BJ (cell line): ENCODE measurements at places on chromosomes 7 and 10. TPM values are rescaled to one million over a fixed set of nuclear protein-coding genes. Genes with fewer than 3 reads are reported as not detected.
A peak's percentile ranks its signal among the peaks of the same experiment; 100 is the strongest.

DNA sequence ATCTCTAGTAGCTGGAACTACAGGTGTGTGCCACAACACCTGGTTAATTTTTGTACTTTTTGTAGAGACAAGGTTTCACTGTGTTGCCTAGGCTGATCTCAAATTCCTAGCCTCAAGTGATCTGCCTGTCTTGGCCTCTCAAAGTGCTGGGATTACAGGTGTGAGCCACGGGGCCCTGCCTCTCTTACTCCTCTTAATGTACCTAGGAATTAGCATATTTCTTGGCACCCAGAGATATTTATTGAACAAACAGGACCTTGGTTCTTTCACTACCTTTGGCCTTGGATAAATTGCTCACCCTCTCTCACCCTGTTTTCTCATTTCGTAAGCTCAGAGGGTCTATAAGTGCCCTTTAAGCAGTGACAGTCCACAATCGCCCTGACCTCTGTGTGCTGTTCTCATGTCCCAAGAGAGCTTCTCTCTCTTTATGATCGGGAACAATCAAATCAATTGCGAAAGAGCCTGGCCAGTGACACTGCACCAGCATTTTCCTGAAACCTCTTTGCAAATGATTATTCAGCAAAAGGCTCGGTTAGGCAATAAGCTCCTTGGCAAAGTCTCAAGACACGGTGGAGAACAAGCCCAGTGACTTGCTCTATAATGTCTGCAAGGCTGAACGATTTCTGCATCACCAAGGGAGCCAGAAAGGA lies 117.7 kb downstream of the APBB1IP start:
- DNase-seq, result peak; percentile 48

GRCh38 chr7:72343991-72344390 lies 68.1 kb downstream of the CALN1 start:
- DNase-seq, result no peak

DNA sequence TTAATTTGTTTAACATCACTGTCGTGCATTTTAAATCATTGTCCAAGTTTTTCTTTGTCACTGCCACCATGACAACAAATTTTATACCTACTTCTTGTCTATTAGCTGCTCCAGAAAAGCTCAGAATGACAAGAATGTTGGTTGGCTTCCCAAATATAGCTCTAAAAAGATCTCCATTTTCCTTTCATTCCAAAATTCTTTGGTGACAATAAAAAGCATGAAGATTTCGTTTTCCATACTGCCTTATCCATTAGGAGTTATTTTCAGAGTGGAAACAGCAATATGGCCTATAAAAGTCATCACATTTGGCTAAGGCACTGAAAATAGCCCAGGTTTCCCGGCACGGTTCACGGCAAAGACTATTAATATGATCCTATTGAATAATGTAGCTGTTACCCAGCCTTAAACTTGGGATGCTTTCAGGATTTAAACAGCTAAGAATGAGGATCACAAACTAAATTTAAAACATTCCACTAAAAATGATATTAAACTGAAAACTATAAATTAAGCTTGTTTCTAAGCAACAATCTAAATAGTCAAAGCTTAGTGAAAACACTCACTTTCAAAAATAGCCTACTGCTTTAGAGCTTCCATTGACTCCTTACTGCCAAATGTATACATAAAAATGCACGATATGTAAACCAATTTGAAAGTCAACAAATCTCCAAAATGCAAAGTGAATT lies 2.7 kb downstream of the CTTNBP2 start:
- DNase-seq, result no peak

DNA sequence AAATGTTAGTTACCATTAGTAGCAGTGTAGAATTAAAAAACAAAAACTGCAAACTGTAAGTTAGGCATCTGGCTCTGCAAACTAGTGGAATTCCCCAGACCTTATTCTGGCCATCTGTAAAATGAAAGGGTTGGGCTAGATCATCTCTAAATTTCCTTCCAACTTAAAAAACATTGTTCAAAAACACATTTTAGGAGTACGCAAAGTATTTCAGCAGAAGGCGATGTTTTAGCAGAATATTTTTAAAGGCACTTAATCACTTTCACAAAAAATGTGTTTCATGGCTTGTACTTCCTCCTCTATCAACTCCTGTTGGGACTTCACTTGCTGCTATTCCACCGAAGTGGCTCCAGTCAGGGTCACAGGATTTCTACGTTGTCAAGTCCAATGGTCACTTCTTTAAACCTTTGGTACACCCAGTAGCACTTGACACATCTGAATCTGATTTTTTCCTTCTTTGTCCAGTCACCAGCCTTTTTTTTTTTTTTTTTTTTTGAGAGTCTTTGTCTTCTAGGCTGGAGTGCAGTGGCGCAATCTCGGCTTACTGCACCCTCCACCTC lies 169.0 kb downstream of the AHR start:
- no peak for DNase-seq

DNA sequence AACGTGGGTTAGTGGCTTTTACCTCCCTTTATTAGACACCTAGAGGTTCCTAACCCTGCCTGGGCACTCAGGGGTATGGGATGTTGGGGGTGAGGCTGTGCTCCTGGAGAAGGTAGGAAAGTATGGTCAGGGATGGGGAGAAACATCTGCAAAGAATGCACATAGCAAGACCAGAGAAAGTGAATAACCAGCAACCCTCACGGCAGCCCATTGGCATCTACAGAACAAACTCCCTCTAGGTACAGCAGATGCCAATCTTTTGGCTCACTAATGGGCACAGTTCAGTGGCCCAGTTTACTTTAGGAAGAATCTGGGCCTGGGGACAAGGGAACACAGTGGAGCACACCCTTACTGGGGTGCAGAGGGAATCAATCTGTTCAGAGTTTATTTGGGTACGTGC lies 143.9 kb downstream of the JAZF1 start:
- DNase-seq, result no peak

GRCh38 chr7:18548534-18548933 lies 53.0 kb downstream of the HDAC9 start:
- no peak for DNase-seq

DNA sequence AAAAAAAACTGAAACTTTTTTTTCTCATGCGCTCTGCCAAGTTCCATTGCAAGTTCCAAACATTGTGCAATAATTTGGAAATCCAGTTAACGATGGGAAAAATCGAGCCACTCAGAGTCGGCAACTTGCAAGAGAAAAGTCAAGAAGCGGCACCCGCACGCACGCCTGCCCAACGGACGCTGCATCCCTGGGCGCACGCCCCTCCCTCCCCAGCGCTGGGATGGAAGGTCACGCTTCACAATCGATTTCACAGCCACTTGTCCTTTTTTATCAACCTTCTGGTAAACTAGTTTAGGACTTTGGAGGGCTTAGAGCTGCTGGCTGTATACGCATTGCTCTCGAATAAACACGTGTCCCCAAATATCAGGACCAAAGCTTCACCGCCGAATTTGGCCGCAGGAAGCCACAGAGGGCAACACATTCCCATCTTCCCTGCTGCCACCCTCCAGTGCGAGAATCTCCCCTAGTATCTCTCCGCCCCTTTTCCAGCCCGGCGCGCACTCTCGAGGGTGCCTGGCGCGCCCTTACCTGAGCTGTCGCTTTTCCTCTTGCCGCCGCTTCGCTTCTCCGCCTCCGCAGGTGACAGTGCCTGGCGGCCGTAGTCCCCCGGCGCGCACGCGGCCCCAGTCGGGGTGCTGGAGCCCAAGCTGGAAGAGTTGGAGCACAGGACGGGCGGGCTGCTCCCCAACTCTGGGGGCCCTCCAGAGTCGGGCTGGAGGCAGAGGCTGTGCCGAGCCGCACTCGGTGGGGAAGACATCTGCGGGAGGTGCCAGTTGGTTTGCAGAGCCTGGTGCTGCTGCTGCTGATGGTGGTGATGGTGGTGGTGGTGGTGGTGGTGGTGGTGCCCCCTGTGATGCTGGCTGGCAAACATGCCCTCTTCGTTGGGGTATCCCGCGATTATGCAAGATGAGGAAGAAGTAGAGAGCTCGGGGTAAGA lies 857 bp downstream of the MEOX2 start:
- peak; percentile 36 for DNase-seq

- DNase-seq, result no peak
Observed at GRCh38 chr7:47377741-47378140, 204.2 kb downstream of the TNS3 start.

DNA sequence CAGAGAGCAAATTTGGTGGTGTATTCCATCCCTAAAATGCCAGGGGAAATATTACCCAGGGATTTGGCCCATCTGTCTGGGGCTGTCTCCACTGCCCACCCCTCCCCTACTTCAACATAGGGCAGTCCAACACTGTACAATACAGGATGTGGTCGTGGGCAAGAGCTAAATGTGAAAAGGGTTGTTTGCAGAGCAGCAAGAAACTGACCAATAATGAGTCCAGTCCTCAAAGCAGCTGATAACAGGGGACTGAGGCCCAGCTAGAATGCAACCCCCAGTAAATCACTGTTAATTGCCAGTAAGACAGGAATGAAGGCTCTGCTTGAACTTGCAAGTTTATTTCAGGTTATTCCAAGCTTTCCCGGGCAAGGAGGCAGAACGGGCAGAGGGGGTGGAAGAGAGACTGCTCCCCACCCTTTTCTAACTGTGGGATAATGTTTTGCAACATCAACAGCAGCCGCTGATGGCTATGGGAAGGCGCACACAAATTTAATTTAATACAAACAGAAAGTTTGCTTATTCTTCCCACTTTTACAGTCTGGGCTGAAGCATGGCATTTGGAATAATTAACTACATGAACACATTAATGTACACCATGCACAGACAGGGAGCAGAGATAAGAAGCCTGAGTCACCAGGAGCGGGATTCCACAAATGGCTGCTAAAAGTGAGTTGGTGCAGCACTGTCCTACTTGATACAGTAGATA lies 36.8 kb downstream of the AFAP1L2 start:
- no peak for DNase-seq

DNA sequence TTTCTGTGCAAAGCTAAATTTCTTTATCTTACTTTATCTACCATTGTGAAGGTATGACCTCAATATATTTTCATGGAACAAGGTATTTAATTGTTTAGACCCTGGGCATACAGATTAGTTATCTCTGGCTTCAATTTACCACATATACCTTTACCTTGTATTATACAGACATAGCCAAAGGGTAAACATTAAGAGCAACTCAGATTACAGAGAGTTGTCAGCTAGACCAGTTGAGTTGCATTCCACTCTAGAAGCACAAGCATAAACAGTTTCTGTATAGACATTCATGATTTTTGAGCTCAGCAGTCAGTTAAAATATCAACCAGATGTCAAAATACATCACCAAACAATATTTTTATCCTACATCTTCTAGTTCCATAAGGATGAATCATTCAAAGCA lies 857.3 kb upstream of the ZWINT start:
- DNase-seq, result no peak

DNA sequence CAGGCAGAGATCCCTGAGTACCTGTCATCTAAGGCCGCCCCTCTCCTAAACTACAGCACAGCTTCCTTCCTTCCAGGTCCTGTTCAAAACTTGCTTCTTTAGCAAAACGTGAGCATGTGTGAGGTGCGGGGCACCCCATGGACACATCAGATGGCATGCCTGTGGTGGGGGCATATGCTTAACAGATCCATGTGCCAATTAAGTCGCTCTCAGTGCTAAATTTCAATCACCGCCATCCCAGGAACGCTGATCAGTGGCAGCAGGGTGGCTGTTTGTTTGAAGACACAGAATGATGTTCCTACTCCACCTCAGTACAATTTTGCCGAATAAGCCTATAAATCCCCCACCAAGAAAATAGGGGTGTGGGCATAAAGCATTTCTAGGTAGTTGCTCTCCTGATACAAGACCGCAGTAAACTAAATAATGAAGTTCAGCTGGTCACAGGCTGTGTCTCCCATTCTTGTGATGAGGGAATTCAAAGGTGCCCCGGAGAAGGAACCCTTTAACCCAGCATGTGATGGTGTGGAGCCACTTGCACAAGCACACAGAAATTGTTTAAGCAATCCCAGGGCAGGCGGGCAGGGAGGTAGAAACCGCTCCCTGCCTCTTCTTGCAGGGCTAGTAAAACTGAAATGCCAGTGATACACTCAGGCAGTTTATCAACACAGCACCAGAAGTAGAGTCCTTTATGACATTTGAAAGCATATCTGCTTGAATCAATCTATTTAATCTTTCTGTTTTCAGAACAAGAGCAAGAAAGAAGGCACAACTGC lies 205.7 kb downstream of the SORCS1 start:
- no peak for DNase-seq

GRCh38 chr10:104345941-104346340 lies 7.7 kb upstream of the ITPRIP start:
- no peak for DNase-seq

TMEM213 gene
- polyA plus RNA-seq, result not detected in 2 replicates

WIPF3 gene
- not detected in 2 replicates for polyA plus RNA-seq

OR6B1 gene
- polyA plus RNA-seq, result not detected in 2 replicates

STEAP4 gene
- not detected in 2 replicates for polyA plus RNA-seq

SPDYE3 gene
- not detected in 2 replicates for polyA plus RNA-seq

ZC3HAV1L gene
- polyA plus RNA-seq, result 7.6 and 10.0 TPM in 2 replicates

ITGA8 gene
- 10.1 and 11.3 TPM in 2 replicates for polyA plus RNA-seq

FAM25G gene
- polyA plus RNA-seq, result not detected in 2 replicates

PDK4 gene
- polyA plus RNA-seq, result 0.05 and 0.18 TPM in 2 replicates

CDH23 gene
- 0.02 and 0.05 TPM in 2 replicates for polyA plus RNA-seq

SNX10 gene
- polyA plus RNA-seq, result not detected in 2 replicates
